ENCODE measurements at places on chromosomes 1 and 21. TPM values are rescaled to one million over a fixed set of nuclear protein-coding genes. Genes with fewer than 3 reads are reported as not detected.

GRCh38 chr1:45400049-45400448, 59.8 kb upstream of the MUTYH start:
- DNase-seq, result no peak

GRCh38 chr1:2800664-2801045, 838 bp downstream of the TTC34 start:
- no peak for DNase-seq

- DNase-seq, result peak; percentile 92
These were observed at the start of gene HMCN1 for GRCh38 chr1:185733818-185734735. HMCN1 (plus strand) TSS chr1:185734391; CDS start chr1:185734780, 389 bp downstream.

GRCh38 chr1:88375977-88376376, 308.1 kb upstream of the PKN2 start:
- no peak for DNase-seq

CLDN17 gene
- not detected for total RNA-seq

DNA sequence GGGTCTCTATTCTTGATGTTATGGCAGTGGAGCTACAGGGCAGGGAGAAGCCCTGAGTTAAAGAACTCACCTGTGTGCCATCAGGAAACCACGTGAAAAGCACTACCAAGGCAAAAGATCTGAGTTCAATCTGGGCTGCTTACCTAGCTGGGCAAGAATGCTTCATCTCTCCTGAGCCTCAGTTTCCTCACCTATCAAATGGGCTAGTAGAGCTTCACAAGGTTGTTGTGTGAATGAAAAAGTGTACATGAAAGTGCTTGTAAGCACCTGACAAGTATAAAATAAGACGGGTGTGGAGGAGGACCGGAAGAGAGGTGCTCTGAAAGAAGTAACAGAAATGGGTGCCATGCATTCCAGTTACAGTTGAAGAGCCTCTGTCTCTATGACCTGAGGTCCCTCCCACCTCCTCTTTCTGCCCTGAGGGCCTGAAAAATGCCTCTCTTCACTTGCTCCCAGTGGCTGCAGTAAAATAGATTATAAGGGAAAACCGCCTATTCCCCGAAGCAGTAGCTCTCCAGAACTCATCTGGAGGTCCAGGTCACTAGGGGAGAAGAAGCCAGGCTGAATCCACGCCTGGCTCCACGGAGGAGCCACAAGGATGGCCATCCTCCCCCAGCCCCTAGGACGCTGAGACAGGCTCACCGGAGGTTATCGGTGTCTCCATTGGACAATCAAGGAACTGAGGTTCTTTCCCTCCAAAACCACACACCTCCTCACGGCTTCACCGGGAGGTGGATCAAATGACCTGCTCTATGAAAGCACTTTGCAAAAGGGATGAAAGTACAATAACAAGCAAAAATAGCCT, 1.4 kb downstream of the GPR161 start:
- no peak for DNase-seq

DNA sequence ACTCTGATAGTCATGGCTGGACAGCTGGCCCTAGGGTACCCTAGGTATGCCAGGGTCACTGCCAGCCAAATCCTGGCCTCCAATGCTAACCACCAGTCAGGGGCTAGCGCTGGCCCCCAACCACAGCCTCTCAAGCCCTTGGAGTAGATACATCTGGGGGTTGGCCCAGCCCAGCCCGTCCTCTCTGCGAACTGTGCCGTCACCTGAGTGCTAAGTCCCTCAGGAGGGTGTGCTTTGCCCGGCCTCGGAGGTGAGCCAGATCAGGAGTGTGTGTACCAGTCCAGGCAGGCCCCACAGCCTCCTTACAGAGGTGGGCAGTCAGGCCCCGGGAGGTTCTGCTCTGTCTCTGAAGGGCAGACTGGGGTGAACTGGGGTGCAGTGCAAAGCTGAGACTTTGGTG, 34.0 kb upstream of the DISP3 start:
- no peak for DNase-seq

RGS13 gene
- total RNA-seq, result 1.0 TPM

DNA sequence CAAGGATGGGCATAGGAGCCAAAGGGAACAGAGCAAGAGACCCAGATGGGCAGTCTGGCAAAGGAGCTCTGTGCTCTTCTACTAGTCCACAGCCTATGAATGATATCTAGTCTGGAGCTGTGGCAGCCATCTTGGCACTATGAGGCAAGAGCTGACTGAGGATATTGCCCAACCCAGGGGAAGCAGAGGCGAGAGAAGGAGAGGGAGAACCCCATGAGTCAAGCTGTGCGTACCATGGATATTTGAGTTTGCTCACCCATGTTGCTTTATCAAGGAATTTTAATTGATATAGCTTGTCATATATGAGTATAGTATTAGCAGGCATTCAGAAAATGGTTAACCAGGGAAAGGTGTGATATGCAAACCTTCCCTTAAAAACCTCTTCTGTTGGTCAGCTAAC, 420.9 kb downstream of the PRDM2 start:
- no peak for DNase-seq

GRCh38 chr1:53603431-53603830, 135.5 kb downstream of the GLIS1 start:
- peak; percentile 83 for DNase-seq

ATP1A4 gene
- 0.39 TPM for total RNA-seq

DNA sequence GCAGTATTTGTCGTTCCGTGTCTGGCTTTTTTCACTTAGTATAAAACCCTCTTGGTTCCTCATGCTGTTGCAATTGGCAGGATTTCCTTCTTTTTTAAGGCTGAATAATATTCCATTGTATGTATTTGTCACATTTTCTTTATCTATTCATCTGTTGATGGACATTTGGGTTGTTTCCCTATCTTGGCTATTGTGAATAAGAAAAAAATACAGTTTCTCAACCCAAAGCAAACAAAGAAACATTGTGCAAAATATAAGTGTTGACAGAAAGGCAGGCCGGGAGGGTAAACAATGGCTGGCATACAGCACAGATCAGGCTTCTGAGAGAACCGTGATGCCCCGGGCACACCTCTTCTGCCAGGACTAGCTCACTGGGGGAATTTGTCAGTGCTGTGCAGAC, 26.9 kb downstream of the NENF start:
- no peak for DNase-seq

DNA sequence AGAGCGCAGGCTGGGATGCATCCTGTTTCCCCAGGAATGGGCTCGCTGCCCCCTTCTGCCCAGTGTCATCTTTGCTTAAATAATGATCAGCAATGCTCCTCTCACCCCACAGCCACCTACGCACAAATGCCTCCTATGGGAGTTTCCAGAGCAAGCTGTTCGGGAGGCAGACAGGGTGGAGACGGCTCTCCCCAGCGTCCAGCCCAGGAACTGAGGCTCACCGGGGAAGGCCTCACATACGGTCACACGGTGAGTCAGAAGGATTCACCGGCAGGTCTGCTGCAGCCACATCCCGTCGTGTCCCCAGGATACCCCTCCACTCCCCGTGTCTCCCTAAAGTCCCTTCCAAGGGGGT, 40.3 kb upstream of the RUNX3 start:
- DNase-seq, result no peak

- no peak for DNase-seq
These were observed 975.7 kb upstream of the ADGRL4 start for GRCh38 chr1:79982211-79982610.

- no peak for DNase-seq
These were observed 78.9 kb upstream of the DMRTA2 start for GRCh38 chr1:50502147-50502546.

- no peak for DNase-seq
These were observed 16.2 kb upstream of the ERICH3 start for GRCh38 chr1:74689621-74690363.

- peak; percentile 83 for DNase-seq
These were observed 45.1 kb upstream of the ACTRT2 start for GRCh38 chr1:2976180-2976562.

- no peak for DNase-seq
These were observed 17.8 kb upstream of the MAST2 start for GRCh38 chr1:45785583-45785982.

GRCh38 chr1:109269981-109270622, 12.8 kb downstream of the PSRC1 start:
- DNase-seq, result no peak

- DNase-seq, result no peak
These were observed 9.5 kb downstream of the RHBG start for GRCh38 chr1:156378557-156378956.

DNA sequence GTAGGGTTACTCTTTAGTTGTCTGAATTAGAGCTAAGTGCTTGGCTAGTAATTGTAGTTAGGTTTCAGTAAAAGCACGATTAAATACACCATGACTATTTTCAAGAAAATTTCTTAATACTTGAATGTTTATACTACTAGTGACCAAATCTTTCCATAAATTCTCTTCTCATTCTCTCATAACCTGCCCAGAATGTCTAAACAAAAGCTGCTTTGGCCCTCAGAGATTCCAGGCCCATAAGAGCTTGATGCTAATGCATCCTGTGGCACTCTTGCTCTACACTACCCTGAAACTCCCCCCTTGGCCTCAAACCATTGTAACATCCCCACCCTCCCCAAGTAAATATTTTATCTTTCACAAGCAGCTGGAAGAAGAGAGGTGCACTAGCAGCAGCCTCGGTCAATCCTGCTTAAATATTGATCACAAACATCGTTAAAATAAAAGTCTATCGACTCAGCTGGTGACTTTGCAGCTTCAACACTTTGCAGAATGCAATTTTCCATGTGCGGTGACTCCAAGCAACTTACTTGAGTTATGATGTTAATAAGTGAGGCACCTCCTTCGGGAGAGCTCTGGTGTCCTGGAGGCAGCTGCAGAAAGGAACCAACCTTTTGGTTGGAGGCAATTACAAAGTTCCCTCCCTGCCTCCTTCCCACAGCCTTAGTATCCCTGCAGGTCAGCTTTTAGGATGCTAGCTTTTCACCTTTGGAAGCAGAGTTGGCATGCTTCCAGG, 315.6 kb upstream of the PLXNA2 start:
- no peak for DNase-seq

DNA sequence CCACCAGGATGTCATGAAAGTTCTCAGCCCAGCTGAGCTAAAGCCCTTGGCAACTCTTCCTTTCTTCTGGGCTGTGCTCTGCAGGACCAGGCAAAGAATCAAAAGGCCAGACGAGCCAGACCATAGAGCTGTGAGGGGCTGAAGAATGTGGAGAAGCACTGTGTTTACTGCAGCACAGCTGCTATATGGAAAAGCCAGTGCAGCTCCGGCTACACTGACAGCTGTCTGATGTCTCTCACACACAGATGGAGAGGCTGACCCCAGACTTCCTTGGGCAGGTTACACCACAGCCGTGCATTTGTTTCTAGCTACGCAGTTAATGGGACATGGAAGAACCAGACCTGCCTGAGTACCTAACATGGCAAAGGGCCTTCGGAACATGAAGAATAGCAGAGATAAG, 40.3 kb downstream of the CD247 start:
- no peak for DNase-seq

GRCh38 chr1:68321084-68321685, 88.9 kb upstream of the WLS start:
- no peak for DNase-seq

DNA sequence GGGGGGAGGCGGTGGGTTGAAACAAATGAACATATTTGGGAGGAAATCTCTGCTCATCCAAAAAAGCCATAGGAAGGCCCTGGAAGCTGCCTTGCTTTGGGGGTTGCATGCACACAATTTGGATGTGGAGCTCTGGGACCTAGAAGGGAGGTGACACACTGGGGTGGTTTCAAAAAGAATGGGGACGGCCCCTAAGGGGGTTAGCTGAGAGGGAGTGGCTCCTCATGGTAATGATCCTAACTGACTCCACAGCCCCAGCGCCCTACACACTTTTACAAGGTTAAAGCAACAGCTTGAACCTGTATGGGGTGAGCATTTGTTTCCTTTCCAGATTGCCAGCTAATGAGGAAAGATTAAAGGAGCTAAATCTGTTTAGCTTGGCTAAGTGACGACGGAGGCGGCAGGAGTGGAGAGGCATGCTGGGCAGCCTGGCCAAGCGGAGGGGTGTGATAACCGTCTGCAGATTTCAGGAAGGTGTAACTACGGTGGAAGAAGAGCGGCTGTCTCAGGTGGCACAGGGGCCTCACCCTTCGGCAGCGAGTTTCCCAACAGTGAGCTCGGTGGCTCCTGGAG, 107.3 kb downstream of the RNF220 start:
- no peak for DNase-seq

DNA sequence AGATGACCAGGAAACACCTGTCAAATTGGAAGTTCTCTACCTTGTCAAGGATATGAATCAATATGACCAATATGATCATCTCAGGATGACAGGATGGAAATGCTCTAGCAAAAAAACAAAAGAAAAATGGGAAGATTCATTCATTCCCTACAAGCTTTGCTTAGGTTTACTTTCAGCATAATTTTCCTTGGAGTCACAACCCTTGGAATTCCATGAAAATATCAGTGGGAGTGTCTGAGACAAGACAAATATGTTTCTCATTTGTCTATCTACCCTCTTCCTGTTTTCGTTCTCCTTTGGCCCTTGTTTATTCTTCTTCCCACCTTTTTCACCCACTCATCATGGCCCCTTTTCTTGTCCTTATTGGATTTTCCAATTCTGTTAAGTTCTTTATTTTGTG, 50.6 kb downstream of the COLGALT2 start:
- DNase-seq, result no peak

DNA sequence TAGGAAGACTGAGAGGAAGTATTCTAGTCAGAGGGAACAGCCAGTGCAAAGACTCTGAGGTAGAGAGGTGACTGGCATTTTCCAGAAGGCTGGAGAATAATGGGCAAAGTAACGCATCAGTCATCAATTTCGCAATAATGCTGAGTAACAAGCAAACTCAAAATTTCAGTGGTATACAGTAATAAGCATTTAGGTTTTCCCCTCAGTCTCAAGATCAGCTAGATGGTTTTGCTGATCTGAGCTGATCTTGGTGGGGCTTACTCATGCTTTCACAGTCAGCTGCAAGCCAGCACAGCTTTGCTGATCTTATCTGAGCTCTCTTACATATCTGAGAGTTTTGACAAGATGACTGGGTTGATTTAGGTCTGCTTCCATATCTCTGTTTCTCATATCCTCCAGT, 108.7 kb downstream of the TSEN15 start:
- no peak for DNase-seq

DNA sequence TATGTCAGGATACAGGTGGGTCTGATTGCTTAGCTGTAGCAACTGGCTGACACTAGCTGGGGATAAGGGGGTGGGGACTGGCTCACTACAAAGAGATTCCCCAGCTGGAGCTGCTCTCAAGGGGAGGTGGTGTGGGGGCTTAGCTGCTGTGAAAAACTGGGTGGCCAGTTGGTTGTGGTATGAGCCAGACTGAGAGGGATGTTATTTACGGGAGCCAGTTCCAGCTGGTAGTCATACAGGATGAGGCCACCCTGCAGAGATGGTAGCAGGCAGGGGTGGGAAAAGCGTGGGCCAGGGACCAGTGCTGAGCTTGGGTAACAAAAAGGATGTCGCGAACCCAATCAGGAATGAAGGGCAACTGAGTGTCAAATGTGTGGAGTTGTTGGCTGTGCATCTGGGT, 204.0 kb upstream of the C21orf91 start:
- no peak for DNase-seq

DNA sequence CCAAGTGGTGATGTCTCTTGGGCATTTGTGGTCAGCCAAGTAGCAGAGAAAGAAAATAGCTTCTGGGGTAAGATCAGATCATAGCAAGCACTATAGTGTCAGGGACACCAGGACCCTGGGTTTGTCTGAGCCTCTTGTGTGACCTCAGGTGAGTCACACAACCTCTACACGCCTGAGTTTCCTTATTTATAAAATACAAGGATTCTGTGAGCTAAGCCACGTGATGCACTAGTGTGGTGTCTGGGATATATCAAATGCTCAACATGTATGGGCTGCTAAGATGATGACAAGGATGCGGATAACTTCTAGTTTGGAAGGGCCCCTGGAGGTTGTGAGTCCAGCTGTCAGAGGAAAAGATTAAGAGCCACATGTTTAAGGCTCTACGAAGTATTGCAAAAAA, 24.5 kb upstream of the ZNF436 start:
- DNase-seq, result no peak

Measured in mesenteric fat pad (tissue), 1 donor.